ENCODE measurements at places on chromosomes 5 and 9. TPM values are rescaled to one million over a fixed set of nuclear protein-coding genes. Genes with fewer than 3 reads are reported as not detected.
A peak's percentile ranks its signal among the peaks of the same experiment; 100 is the strongest.

DNA sequence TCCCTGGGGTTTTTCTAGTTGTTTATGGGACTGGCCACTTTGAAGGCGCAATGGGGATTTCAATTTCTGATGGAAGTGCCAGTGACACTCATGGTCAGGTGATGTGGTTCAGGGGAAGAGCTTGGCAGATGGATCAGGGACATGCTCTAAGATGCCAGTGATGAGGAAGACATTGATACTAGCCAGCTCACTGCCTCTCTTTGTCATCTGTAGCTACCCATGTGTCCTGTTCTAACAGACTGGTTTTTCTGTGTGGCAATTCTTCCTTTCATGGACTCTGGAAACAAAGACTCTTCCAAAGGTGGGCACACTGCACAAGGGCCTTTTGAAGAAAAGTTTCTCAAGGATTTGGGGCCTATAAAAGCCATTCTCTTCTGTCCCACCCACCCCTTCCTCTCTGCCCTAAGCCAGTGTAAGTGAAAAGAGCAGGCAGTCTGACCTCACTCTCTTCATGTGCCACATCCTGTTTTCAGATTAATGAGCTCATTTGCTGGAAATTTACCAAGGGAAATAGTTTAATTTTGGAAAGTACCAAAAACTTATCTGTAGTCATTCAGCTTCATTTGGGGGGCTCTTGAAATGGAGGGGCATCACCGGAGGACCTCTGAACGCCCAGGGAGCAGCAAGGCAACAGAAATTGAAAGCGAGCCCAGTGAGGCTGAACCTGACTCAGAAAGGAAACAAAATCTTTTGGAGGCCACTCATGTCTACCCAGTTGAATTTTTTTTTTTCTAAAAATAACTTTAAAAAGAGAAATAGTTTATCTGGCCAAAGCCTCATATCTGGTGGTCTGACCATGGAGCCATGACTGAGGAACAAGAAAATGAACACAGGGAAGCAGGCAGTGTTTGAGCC is 4.9 kb upstream of the TRAF1 start:
- DNase-seq = no peak

DNA sequence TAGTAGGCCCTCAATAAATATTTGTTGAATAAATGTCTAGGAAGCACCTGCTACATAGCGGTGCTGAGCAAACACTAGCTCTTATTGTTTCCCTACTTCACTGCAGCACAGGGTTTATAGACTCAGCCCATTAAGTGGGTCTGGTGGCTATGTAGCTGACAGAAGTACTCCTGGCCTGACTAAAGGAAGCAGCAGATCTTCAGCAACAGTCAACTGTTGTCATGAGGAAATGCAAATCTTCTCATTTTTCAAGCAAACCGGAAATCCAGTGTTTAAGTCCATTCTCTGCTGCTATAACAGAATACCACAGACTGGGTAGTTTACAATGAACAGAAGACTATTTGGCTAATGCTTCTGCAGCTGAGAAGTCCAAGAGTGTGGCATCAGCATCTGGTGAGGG is 2.8 kb upstream of the TEX10 start:
- no peak for DNase-seq

DNA sequence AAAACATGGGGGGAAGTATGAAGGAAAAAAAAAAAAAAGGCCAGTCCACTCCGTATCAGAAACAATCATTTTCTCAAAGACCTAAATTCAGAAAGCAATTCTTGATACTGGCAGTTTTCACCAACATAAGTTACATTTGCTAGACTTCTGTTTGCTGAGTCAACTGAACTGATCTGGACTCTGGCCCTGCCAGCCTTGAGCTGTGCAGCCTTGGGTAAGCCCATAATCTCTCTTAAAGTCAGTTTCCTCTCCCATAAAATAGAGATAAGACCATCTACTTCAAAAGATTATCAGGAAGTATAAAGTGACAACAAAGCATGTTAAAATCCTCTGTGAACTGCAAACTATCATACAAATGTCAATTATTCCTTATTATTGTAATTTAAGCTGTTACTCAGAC is 106.8 kb downstream of the MAPKAP1 start:
- DNase-seq = no peak

The SLC4A9 gene
- 0.06 TPM for total RNA-seq

GRCh38 chr9:86093788-86094555 is 5.4 kb downstream of the GOLM1 start:
- DNase-seq = peak; percentile 22

Measured in glomerular endothelial cell (primary cell).